Endothelial cell (in vitro differentiated cells): ENCODE measurements at places on chromosomes 2 and 18.
A peak's percentile ranks its signal among the peaks of the same experiment; 100 is the strongest.

DNA sequence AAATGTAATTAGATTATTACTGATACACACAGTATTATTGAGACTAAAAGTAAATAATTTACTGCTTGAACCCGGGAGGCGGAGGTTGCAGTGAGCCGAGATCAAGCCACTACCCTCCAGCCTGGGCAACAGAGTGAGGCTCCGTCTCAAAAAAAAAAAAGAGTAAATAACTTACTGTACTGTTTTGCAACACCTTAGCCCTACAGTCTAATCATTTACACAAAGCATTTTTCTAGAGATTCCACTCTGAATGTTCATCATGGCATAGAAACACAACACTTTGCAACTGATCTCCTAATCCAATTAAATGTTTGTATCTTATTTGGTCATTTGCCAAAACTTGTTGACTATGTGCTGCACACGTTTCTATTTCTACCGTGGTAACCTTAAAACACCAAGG, 23.4 kb upstream of the RMP24 start:
- no peaks in the 10 kb centered on the region for H3K27me3 ChIP-seq
- H3K36me3 ChIP-seq = no peaks in the 10 kb centered on the region
- H3K4me3 ChIP-seq = peak overlapping the region; percentile 84
- DNase-seq = no peak

GRCh38 chr18:36446059-36446458, 148.5 kb downstream of the FHOD3 start:
- H3K4me1 ChIP-seq = peaks cover 6% of the 10 kb centered on the region
- H3K4me3 ChIP-seq = no peak overlapping the region
- DNase-seq = no peak
- no peaks in the 10 kb centered on the region for H3K27me3 ChIP-seq
- no peak overlapping the region for H3K27ac ChIP-seq

DNA sequence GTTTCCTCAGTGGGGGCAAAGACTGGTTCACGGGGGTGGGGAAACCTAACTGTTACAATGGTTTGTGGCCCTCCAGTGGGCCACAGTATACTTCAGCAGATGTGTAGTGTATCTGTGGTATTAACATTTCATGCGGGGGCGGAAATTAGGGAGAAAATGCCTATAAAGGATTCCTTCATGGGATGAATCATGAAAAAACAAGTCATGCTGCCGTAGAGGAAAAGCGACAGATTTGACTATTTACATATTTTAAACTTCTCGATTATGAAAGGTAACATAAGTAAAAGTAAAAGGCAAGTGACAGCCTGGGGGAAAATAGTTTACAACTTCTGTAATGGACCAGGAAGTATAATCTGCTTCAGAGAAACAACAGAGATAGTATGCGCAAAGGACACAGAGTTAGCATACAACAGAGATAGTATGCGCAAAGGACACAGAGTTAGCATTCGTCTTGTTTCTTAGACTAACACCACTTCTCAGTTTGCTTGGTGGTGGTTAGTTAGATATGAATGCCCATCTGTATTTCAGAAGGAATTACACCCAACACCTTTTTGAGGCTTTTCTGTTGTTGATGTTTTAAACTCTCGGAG, 41.1 kb downstream of the MRPS9 start:
- no peak for DNase-seq
- no peaks in the 10 kb centered on the region for H3K27me3 ChIP-seq
- H3K4me3 ChIP-seq = no peak overlapping the region
- no peaks in the 10 kb centered on the region for H3K36me3 ChIP-seq
- no peaks in the 10 kb centered on the region for H3K4me1 ChIP-seq

DNA sequence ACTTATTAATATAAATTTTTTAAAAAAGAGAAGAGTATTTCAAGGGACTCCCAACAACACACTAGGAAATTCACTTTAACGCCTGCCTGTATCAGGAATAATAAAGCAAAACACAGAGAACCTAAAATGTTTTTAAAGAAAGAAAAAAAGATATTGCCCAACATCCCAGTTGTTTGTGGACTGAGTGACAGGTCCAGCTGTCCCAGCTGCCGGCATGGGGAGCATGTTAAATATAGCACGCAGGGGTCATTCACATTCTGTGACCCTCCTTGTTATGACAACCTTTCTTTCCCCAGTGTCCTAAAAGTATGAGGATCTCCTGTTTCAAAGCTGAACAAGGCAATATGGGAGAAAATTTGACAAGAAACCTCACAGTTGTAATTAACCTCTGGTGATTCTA, 4.4 kb downstream of the KLHL41 start:
- no peaks in the 10 kb centered on the region for H3K36me3 ChIP-seq
- H3K4me1 ChIP-seq = no peaks in the 10 kb centered on the region
- DNase-seq = no peak
- H3K27me3 ChIP-seq = no peaks in the 10 kb centered on the region

DNA sequence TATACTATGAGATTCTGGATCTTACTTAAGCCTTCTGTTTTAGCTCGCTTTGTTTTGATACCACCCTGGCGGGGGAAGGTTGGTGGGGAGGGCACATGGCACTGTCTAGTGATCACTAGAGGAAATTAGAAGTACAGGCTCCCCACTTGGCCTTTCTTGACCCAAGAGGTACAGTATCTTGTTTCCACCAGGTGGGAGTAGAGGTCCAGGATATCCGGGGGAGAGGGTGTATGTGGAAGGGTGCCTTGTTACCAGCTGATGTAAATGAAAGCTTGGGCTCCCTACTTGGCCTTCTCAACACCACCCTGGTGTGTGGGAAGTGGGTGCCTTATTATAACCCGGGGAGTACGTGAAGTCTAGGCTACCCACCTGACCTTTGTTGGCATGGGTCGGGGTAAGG, 7.5 kb downstream of the GALNT1 start:
- H3K4me1 ChIP-seq = peaks cover 18% of the 10 kb centered on the region
- no peak overlapping the region for H3K4me3 ChIP-seq
- H3K27me3 ChIP-seq = peaks cover 8% of the 10 kb centered on the region
- H3K27ac ChIP-seq = no peak overlapping the region
- peaks cover 13% of the 10 kb centered on the region for H3K36me3 ChIP-seq

- no peaks in the 10 kb centered on the region for H3K4me1 ChIP-seq
- no peak overlapping the region for H3K4me3 ChIP-seq
- no peak overlapping the region for H3K27ac ChIP-seq
Observed at GRCh38 chr2:118588850-118589249, 258.6 kb downstream of the EN1 start.

DNA sequence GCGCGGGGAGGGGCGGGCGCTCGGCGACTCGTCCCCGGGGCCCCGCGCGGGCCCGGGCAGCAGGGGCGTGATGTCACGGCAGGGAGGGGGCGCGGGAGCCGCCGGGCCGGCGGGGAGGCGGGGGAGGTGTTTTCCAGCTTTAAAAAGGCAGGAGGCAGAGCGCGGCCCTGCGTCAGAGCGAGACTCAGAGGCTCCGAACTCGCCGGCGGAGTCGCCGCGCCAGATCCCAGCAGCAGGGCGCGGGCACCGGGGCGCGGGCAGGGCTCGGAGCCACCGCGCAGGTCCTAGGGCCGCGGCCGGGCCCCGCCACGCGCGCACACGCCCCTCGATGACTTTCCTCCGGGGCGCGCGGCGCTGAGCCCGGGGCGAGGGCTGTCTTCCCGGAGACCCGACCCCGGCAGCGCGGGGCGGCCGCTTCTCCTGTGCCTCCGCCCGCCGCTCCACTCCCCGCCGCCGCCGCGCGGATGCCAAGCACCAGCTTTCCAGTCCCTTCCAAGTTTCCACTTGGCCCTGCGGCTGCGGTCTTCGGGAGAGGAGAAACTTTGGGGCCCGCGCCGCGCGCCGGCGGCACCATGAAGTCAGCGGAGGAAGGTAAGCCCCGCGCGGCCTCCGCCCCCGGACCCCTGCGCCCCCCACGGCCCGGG, at the start of gene NFATC1:
NFATC1 (plus strand) TSS at position 170 of the 644 bp plus-strand sequence; CDS start at position 465, 295 bp downstream.
- H3K4me3 ChIP-seq = peak within 1 kb of the TSS; percentile 87
- H3K27ac ChIP-seq = peak within 1 kb of the TSS; percentile 84
- peaks cover 15% of the 10 kb centered on the region for H3K4me1 ChIP-seq
- peaks cover 40% of the 10 kb centered on the region for H3K27me3 ChIP-seq
- peak; percentile 80 for DNase-seq
- H3K36me3 ChIP-seq = peaks cover 13% of the 10 kb centered on the region

GRCh38 chr18:11587432-11587831, 22.0 kb upstream of the SLC35G4 start:
- no peaks in the 10 kb centered on the region for H3K36me3 ChIP-seq
- no peaks in the 10 kb centered on the region for H3K27me3 ChIP-seq
- no peaks in the 10 kb centered on the region for H3K4me1 ChIP-seq
- no peak overlapping the region for H3K4me3 ChIP-seq
- no peak overlapping the region for H3K27ac ChIP-seq
- DNase-seq = no peak

GRCh38 chr2:156465573-156465972, 29.4 kb downstream of the GPD2 start:
- peaks cover 21% of the 10 kb centered on the region for H3K4me1 ChIP-seq
- no peaks in the 10 kb centered on the region for H3K36me3 ChIP-seq

DNA sequence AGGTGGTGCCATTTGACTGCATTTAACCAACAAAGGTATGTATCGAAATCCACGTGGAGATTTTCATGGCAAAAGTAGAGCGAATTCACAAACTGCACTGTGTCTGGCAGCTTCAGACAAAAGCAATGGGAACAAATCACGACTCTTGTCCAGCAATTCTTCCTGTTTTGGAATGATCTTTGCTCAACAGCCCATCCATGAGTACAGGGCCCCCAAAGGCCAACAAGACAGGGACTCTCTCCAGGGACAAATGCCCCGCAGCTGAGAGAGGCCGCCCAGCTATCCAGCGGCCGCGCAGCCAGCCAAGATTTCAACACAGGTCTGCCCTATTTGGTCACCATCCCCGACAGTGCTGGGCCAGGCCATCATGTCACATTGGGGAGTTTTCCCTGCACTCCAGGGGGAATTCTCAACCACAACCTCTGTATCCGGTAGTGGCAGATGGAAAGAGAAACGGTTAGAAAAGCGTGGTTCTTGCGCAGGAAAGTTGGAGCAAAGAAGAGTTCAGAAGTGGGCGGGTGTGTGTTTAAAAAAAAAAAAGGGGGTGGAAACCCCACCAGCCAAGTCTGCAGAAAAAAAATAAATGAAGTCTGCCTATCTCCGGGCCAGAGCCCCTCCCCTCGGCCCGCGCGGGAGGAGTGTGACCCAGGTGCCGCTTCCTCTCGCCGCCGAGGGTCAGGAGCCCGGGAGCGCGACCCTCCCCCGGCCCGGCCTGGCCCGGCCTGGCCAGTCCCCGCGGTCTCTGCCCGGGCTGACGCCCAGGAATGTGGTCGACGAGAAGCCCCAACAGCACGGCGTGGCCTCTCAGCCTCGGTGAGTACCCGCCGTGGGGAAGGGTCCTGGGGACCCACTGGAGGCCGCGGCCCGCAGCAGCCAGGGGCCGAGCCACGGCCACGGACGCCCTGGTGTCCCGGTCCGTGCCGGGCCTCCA, at the start of gene GYPC:
GYPC (plus strand) TSS at position 659 of the 931 bp plus-strand sequence; CDS start at position 765, 106 bp downstream.
- H3K27ac ChIP-seq = peak within 1 kb of the TSS; percentile 81
- H3K4me3 ChIP-seq = peak within 1 kb of the TSS; percentile 99
- H3K4me1 ChIP-seq = peaks cover 39% of the 10 kb centered on the region
- H3K36me3 ChIP-seq = peaks cover 12% of the 10 kb centered on the region
- DNase-seq = peak; percentile 59

GRCh38 chr2:141187075-141187439, 943.8 kb downstream of the LRP1B start:
- DNase-seq = no peak
- no peak overlapping the region for H3K27ac ChIP-seq
- H3K4me1 ChIP-seq = no peaks in the 10 kb centered on the region
- H3K36me3 ChIP-seq = no peaks in the 10 kb centered on the region
- no peaks in the 10 kb centered on the region for H3K27me3 ChIP-seq

DNA sequence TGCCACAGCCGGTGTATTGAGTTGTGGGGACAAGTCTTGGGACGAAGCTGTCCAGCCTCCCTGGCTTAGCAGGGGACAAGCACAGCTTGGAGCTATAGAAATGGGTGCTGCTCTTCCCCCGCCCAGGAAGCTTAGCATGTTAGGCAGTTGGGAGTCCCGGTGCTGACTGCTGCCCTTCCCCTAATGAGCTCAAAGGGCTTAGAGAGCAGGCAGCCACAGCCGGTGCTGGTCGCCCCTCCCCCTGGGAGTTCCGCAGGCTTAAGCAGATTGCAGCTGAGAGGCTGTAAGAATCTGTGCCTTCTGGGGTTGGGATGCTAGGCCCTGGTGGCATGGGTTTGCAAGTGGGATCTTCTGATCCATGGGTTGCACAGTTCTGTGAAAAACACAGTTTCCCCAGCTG, 237.3 kb downstream of the DCDC2C start:
- H3K4me1 ChIP-seq = no peaks in the 10 kb centered on the region
- peaks cover 3% of the 10 kb centered on the region for H3K36me3 ChIP-seq
- H3K27me3 ChIP-seq = peaks cover 4% of the 10 kb centered on the region
